Thoracic aorta (tissue), 2 donors: ENCODE measurements at places on chromosomes 5 and 9.
A peak's percentile ranks its signal among the peaks of the same experiment; 100 is the strongest.

DNA sequence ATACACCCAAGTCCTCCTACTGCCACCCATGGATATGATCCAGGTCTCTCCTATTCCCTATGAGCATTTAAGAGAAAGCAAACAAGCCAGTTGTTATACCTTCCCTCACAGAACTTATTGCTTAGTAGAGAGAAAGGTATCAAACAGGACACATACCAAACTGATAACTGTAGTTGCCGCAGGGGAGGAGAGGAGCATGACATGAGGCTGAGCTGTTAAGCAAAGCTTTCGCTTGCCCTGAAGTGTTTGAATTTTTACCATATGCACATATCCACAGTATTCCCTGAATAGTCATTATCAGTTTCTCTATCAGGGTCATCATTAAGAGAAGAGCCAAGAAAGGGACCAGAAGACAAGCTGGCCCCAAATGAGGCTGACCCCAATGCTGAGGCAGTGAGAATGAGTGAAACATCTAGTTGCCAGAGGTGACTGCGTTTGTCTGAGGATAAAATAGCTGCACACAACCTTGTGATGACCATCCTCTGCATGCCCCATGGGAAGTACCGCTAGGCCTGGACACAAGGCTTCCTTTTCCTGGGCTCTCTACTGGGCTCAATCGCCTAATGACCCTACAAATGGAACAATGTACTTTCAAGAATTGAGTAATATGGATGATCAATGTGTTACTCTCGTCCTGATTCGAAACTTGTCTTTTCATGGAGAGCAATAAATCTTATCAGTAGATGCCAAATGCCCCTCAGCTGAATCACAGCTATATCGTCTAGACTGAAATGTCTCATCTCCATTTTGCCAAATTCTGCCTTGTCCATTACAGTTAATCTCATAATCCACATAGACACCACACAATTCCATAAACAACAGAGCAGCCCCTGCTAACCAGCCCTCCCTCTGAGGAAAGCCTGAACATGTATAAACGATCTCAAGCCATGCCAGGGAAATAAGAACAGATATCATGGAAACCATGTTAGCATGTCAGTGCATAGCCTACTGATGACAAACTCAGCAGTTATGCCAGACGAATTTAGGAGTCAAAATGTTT is 4.3 kb upstream of the IFNK start:
- H3K27me3 ChIP-seq: no peaks in the 10 kb centered on the region
- no peaks in the 10 kb centered on the region for H3K36me3 ChIP-seq
- no peak for DNase-seq
- H3K4me3 ChIP-seq: no peak overlapping the region
- H3K27ac ChIP-seq: no peak overlapping the region
- H3K4me1 ChIP-seq: no peaks in the 10 kb centered on the region

DNA sequence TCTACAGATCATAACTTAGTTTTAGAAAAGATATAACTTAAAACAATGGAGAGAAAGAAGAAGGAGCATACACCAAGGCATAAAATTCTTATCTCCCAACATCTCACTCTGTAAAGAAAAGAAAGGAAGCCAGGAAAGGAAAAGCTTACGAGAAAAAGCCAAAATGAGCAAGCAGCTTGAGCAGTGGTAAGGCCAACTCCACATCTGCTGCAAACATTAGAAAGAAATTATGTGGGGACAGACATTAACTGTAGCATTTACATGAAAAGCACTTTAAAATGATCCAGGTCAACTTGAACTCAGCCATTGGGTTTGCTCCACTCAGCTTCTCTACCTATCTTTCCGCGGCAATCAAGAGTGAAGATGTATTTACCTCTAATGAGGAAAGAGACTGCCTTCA is 176.9 kb downstream of the BNC2 start:
- no peak for DNase-seq
- no peak overlapping the region for H3K4me3 ChIP-seq
- peaks cover 3% of the 10 kb centered on the region for H3K4me1 ChIP-seq
- H3K27me3 ChIP-seq: no peaks in the 10 kb centered on the region
- no peak overlapping the region for H3K27ac ChIP-seq
- H3K36me3 ChIP-seq: no peaks in the 10 kb centered on the region

GRCh38 chr5:96721351-96721977 is 59.3 kb downstream of the CAST start:
- DNase-seq: no peak
- no peak overlapping the region for H3K4me3 ChIP-seq
- no peak overlapping the region for H3K27ac ChIP-seq
- H3K4me1 ChIP-seq: peaks cover 42% of the 10 kb centered on the region
- no peaks in the 10 kb centered on the region for H3K27me3 ChIP-seq
- peaks cover 5% of the 10 kb centered on the region for H3K36me3 ChIP-seq

GRCh38 chr9:20995616-20996015 is 35.8 kb downstream of the HACD4 start:
- DNase-seq: no peak
- no peaks in the 10 kb centered on the region for H3K4me1 ChIP-seq
- no peaks in the 10 kb centered on the region for H3K27me3 ChIP-seq

- no peak for DNase-seq
- H3K27ac ChIP-seq: no peak overlapping the region
- H3K27me3 ChIP-seq: no peaks in the 10 kb centered on the region
- H3K4me3 ChIP-seq: no peak overlapping the region
These were observed 132.9 kb upstream of the CHD1 start for GRCh38 chr5:99061711-99062110.

- H3K4me1 ChIP-seq: no peaks in the 10 kb centered on the region
- no peaks in the 10 kb centered on the region for H3K36me3 ChIP-seq
- no peaks in the 10 kb centered on the region for H3K27me3 ChIP-seq
These were observed 48.3 kb downstream of the DAP start for GRCh38 chr5:10712574-10713366.

DNA sequence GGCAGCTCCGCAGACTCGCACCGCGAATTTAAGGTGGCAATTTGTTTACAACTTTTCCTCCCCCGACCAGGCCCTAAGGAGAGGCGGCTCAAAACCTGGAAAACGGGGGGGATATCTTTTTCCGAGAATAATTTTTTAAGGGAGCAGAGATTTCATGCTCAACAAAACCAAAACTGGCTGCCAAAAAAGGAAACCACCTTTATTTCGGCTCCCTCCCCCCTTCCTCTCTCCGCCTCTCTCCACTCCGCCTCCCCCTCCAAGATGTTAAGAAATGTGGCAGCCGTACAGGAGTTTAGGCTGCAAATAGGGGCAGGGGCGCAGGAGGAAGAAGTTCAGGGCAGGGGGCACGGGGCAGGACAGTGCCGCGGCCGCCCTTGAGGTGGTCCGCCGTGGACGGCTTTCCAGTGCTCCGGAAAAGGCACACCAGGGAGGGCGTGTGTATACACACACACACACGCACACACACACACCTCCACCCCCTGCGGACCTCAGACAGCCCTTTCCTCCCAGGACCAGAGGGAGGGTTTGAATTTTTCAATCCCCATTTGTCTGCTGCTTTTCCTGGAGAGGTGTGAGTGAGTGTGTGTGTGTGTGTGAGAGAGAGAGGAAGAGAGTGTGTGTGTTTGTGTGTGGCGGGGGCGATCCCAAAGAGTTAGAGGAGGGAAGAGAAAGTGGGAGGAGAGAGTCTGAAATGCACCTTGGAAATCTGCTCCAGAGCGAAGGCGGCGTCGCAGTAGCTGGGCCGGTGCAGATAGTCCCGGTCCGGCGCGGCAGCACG is 9.1 kb downstream of the PTCH1 start:
- peak overlapping the region; percentile 88 for H3K27ac ChIP-seq
- H3K4me1 ChIP-seq: peaks cover 31% of the 10 kb centered on the region
- DNase-seq: no peak

GRCh38 chr9:91411096-91411771 is 12.4 kb downstream of the NFIL3 start:
- DNase-seq: no peak
- H3K27me3 ChIP-seq: no peaks in the 10 kb centered on the region
- H3K4me3 ChIP-seq: no peak overlapping the region

GRCh38 chr5:112267231-112267630 is 151.8 kb downstream of the EPB41L4A start:
- no peaks in the 10 kb centered on the region for H3K36me3 ChIP-seq
- H3K27ac ChIP-seq: no peak overlapping the region
- DNase-seq: no peak
- no peak overlapping the region for H3K4me3 ChIP-seq
- no peaks in the 10 kb centered on the region for H3K27me3 ChIP-seq

DNA sequence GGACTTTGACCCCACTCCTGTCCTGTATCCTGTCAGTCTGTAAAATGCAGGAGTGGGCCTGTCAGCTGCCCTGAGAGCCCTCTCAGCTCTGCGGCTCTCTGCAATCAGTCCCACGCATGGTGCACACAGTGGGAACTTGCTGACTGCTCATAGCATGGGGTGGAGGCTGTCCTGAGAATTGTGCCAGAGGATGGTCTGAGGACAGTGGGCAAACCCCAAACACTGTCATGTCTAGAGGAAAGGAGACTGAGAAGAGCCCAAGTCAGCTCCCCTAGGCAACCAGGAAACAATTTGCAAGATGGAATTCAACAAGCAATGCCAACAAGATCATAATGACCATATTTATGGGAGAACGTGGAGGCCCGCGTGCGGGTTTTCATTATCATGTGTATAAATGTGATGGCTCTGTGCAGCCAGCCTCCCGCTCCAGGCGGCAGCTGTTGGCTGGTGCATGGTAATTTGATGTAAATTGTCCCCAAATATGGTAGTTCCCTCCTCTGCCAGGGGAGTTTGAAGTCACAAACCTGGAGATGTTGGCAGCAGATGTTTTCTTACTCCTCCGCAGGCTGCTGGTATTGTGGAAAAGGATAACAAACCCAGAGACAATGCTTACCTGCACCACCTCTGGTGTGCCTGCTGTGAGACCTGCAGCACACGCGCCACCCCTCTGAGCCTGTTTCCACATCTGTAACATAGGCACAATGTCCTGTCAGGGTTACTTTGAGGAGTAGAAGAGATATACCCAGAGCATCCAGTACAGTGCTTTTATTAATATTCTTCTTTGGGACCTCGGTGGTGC is 39.8 kb upstream of the ALDH1B1 start:
- no peak overlapping the region for H3K4me3 ChIP-seq
- no peaks in the 10 kb centered on the region for H3K4me1 ChIP-seq
- DNase-seq: no peak
- H3K27me3 ChIP-seq: no peaks in the 10 kb centered on the region

GRCh38 chr5:37569466-37569865 is 190.3 kb downstream of the WDR70 start:
- no peaks in the 10 kb centered on the region for H3K36me3 ChIP-seq
- DNase-seq: no peak
- H3K27ac ChIP-seq: no peak overlapping the region
- no peaks in the 10 kb centered on the region for H3K27me3 ChIP-seq
- H3K4me3 ChIP-seq: no peak overlapping the region
- H3K4me1 ChIP-seq: no peaks in the 10 kb centered on the region

DNA sequence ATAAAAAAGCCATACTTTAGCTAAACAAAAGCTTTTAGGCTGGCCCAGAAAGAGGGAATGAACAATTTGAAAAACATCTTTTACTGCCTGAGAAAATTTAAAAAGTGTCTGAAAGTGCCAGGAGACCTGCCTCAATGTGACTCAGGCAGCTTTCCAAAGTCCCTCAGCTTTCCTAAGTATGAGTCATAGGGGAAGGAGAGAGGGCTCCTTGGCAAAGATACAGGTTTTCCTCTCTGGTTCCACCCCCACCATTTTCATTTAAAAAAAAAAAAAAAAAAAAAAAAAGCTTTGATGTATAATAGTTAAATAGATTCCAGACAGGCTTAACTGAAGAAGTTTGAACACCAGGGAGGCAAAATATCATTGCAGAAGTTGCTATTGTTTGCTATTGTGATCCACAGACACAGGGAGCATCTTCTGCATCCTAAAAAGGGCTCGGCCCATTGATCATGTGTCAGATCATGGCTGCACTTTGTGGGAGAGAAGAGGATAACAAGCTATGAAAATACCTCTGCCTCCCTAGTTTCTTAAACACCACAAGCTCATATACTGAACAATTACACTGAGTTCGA is 71.5 kb downstream of the MRPS27 start:
- no peaks in the 10 kb centered on the region for H3K27me3 ChIP-seq
- H3K36me3 ChIP-seq: no peaks in the 10 kb centered on the region
- H3K27ac ChIP-seq: peak overlapping the region; percentile 78
- DNase-seq: peak; percentile 38

DNA sequence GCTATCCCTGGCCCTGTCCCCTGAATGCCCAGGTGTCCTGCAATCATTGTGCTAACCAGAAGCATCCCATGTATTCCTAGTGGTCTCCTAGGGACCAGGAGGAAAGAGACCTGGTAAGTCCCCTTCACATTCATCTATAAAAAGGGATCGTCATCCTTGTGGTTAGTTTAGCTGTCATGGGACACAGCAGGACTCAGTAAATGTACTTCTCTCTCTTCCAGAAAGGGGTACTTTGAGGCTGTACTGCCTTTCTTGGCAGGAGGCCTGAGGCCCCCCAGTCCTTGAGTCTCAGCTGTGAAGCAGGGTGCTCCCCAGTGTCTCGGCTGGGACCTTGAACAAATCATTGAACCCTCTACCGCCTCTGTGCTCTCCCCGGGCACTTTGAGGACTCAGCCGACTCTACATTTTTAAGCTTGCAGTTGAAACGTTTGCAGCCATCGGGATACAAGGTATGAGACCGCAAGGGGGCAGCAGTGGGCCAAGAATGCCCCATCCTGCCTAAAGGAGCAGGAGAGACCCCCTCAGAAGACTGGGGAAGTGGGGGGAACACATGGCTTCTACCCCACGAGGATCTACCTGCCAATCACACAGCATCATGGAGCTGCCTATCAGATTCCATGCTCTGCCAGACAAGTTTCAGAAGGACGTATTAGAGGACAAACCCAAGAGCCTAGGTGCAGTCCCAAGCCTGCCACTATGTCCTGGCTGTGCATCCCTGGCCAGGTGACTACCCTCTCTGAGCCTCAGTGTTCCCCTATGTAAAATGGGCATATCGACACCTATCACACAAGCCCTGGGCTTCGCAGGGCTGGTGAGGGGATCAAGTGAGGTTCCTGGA is 2.4 kb upstream of the PHYKPL start:
- H3K4me3 ChIP-seq: no peak overlapping the region
- H3K27me3 ChIP-seq: no peaks in the 10 kb centered on the region

- no peaks in the 10 kb centered on the region for H3K36me3 ChIP-seq
- no peaks in the 10 kb centered on the region for H3K27me3 ChIP-seq
- peaks cover 7% of the 10 kb centered on the region for H3K4me1 ChIP-seq
- H3K4me3 ChIP-seq: no peak overlapping the region
- H3K27ac ChIP-seq: no peak overlapping the region
- no peak for DNase-seq
These were observed 85.7 kb downstream of the EPB41L4A start for GRCh38 chr5:112333331-112333781.

DNA sequence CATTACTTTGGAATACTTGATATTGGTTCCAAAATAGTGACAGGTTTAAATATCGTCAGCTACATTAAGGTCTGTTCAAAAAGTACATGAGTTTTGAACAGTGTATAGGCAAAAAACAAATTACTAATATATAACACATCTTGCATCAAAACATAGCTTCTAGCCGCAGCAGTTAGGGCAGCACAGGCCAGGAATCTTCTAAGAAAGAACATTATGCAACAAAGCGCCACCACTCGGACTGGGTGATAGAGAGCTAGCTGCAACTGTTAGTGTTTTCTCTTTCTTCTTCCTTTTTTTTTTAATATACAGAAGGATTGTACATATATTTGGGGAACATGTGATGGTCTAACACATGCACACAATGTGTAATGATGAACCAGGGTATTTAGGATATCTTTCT is 504.5 kb downstream of the NR2F1-AS1 start:
- no peak overlapping the region for H3K27ac ChIP-seq
- DNase-seq: no peak
- H3K4me1 ChIP-seq: peaks cover 6% of the 10 kb centered on the region
- H3K36me3 ChIP-seq: no peaks in the 10 kb centered on the region
- H3K27me3 ChIP-seq: no peaks in the 10 kb centered on the region
- H3K4me3 ChIP-seq: no peak overlapping the region

GRCh38 chr5:218457-219291 is 554 bp downstream of the SDHA start:
- peaks cover 9% of the 10 kb centered on the region for H3K4me1 ChIP-seq
- peak overlapping the region; percentile 75 for H3K27ac ChIP-seq
- H3K27me3 ChIP-seq: no peaks in the 10 kb centered on the region
- no peaks in the 10 kb centered on the region for H3K36me3 ChIP-seq
- peak overlapping the region; percentile 99 for H3K4me3 ChIP-seq
- DNase-seq: no peak
